ENCODE measurements at places on chromosomes 3 and 15.

DNA sequence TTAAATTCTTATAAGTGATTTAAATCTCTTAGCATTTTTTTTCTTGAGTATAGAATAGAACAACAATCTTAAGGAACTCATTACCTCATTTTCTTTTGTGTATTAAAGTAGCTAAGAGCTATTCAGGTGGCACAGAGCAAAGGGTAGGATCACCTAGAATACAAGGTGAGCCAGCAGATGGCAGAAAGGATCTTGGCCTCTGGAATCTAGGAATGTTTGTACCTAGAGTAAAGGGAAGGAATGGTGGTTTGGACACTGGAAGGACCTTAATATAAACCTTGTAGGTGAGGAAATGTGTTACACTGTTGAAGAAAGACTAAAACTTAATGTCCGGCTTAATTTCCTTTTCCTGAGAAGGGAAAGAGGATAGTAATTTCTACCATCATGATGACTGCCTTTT is 89.0 kb downstream of the GHSR start:
- DNase-seq: no peak

GRCh38 chr15:68230157-68231100 is 901 bp upstream of the CLN6 start:
- DNase-seq: no peak

GRCh38 chr3:24096695-24097290 is 151.7 kb downstream of the NR1D2 start:
- no peak for DNase-seq

GRCh38 chr15:83904107-83905040 is 250.5 kb downstream of the ADAMTSL3 start:
- no peak for DNase-seq

DNA sequence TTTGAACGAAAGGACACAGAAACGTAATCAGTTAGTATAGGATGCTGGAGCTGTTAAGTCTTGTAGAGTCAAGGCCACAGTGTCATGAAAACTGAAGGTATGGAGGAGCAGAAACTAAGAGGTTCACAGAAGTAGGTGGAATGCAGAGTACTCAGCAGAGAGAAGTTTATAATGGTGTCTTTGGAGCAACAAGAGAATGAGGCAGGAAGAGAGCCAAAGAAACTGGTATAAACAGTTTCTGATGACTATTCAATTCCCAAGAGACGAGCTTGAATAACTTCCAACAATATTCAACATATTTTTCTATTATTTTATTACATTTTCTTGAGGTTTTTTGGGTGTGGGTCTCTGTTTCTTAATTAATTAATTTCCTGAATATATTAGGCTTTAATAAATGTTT is 29.6 kb downstream of the GALK2 start:
- no peak for DNase-seq

DNA sequence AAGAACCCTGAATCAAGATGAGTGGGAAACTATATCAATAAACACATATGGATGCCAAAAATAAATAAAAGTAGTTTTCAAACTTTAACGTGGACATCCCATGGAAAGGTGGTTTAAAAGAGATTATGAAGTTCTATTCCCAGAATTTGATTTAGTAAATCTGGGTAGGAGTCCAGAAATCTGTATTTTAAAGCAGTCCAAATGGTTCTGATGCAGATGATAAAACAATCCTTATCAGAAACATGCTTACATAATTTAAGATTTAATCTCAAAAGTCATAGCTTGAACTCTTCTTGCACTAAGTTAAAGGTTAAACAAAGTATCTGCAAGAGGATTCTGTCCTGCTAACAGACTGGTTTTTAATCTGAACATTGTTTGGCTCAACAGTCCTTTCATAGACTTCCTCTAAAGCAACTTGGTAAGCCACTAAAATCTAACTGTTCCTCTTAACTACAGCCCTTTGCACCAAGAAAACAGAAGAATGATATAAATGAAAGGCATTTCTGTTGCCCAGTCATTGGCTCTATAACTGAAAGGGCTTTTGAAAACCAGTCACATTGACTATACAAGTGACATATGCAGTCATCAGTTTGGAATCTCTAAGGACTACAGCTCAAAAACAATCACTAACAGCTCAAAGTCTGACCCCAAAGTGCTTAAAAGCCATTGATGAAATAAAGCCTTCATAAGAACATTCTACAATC is 23.4 kb upstream of the MAP4 start:
- peak; percentile 89 for DNase-seq

DNA sequence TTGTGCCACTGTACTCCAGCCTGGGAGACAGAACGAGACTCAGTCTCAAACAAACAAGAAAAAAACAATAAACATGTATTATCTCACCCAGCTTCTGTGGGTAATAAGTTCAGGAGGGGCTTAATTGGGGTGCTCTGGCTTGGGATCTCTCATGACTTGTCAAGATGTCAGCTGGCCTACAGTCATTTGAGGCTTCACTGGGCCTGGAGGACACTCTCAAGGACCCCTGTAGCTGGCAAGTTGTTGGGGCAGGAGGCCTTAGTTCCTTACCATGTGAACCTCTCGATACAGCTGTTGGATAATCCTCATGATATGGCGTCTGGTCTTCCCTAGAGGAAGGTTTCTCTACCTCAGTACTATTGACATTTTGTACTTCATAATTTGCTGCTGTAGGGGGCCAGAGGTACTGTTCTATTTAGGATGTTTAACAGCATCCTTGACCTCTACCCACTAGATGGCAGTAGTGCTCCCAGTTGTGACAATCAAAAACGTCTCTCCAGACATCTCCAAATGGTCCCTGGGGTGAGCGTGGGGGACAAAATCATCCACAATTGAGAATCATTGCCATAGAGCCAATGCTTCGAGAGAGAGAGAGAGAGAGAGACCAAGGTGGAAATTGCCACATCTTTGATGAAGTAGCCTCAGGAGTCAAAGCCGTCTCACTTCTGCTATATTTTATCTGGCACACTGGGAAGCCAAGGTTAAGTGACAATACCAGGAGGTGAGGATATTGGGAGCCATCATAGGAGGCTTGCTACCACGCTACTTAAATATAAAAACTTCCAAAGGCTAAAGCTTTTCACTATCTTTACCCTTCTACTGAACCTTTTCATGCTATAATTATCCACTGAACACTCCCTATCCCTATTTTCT is 23.9 kb upstream of the SLTM start:
- DNase-seq: peak; percentile 50

DNA sequence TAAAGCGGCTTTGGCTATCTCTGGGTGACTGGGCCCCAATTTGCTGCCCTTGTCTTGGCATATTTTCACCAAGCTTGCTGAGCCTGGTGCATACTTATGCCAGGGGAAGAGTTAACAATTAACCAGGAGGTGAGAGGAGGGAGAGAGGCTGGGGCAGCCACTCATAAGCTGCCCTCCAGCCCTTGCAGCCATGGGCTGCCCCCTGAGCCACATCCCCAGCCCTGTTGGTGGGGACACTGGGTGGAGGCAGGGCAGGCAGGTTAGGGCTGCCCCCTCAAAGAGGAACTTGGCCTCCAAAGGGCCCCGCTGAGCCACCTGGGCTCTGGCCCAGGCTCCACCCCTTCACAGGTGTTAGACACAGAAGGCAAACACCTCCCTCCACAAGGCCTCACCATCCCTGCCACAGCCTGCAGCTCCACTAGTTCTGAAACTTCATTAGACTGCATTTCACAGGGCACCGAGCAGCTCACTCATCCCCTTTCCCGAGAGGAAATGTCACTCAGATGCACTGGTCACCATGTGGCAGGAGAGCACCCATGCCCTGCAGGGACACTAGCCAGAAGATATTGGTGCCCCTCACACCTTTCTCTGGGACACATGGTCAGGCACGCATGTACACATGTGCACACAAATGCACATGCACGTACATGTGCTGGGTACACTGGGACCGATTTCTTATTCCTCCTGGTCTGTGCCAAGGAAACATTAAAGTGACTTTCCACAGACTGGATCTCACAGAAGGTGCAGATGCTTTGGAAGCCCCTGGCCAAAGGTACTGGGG is 20.2 kb downstream of the AMOTL2 start:
- no peak for DNase-seq

GRCh38 chr3:12741209-12741608 is 17.9 kb downstream of the TMEM40 start:
- no peak for DNase-seq

DNA sequence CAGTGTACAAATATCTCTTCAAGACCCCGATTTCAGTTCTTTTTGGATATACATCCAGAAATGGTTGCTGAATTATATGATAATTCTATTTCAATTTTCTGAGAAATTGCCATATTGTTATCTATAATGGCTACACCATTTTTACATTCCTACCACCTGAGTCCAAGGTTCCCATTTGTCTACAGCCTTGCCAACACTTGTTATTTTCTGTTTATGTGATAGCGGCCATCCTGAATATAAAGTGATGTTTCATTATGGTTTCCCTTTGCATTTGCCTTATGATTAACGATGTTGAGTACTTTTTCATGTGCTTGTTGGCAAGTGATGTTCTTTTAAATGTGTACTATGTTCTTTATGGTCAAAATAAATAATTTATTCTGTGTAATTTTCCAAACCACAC is 8.5 kb downstream of the NR1I2 start:
- DNase-seq: no peak

DNA sequence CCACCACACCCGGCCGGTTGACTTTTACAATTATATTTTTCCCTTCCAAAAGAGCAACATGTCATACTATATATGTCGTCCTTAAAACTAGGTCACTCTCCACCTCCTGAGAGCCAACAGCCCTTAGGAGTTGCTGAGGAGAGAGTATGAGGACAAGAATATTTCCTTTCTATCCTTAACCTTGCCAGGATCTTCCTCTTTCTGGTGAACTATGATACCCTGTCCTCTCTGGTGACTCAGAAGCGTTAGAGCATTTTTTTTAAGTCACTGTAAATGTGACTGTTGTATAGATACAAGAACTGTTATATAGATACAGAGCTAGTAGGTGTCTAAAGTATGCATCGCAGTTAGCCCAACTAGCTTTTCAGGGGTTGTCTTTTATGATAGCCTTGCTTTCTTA is 33.7 kb upstream of the MTHFS start:
- no peak for DNase-seq

GRCh38 chr3:194447161-194447560 is 39.6 kb downstream of the ATP13A3 start:
- DNase-seq: no peak

- no peak for DNase-seq
These were observed 120.5 kb downstream of the AQP9 start for GRCh38 chr15:58258501-58259292.

- no peak for DNase-seq
These were observed 683 bp downstream of the PPM1M start for GRCh38 chr3:52246264-52246620.

GRCh38 chr15:39312984-39313383 is 267.9 kb upstream of the THBS1 start:
- DNase-seq: no peak

DNA sequence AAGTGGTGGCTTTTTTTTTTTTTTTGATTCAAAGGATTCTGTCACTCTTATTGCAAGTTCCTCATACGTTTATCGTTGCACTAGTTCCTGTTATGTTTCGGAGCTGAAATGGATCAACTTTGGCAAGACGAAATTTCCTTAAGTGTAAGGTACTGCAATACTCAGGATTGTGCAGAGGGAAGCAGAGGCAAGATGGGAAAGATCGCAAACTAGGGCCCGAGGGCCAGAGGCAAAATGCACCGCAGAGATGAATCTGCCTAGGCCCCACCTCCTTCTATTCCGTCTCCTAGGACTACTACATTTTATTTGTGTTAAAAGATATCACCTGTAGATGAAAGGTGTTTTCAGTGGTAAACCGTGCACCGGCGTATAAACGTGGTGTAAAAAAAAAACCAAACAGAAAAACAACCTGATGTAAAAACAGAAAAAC is 331 bp downstream of the RNU6-1 start:
- peak; percentile 80 for DNase-seq

DNA sequence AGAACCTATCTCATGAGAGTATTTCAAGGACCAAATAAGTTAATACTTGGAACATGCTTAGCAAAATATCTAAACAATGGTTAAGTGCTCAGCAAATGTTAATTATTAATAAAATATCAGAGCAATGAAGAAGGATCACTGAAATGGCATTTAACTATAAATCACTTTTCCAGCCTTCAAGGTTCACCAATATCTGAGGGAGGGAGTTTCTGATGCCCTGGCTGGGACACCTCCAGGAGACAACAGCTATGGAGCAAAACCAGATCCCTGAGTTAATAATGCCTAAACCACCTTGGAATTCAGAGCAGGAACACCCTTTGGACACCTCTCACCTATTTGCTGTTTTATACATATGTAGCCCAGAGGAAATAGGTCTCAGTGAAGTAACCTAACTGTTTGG is 6.4 kb upstream of the FAM174B start:
- no peak for DNase-seq

DNA sequence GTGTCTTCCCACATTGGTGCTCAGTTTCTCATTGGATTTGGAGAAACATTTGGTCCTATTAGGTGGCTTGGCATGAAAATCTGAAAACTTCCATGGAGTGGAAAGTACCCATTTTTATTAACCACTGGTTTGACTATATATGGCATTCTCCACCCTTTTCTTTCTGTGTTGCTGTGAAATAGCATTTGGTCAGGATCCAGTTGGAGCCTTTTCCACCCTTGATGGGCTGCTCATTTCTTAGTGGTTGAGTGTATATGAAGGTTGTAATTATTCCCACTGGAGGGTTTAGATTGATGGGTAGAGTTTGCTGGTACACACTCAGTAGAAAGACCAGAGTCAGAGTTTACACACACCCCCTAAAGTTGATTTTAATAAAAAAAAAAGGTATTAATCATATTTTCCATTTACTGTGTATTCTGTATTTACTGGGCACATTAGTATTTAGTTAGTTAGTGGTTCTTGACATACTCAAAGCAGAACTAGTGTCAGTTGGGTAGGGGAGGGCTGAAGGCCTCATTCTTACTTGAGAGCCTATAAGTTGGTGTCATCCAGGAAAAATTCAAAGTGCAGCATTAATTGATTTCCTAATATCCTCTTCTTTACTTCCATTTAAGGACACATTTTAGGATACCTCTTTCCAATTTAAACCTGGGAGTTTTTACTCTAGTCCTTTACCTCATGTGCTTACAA is 69.5 kb downstream of the FLNB start:
- no peak for DNase-seq

GRCh38 chr3:39150148-39150802 is 3.1 kb downstream of the CSRNP1 start:
- no peak for DNase-seq

GRCh38 chr15:74043425-74044266 is 38.7 kb downstream of the GOLGA6A start:
- no peak for DNase-seq

DNA sequence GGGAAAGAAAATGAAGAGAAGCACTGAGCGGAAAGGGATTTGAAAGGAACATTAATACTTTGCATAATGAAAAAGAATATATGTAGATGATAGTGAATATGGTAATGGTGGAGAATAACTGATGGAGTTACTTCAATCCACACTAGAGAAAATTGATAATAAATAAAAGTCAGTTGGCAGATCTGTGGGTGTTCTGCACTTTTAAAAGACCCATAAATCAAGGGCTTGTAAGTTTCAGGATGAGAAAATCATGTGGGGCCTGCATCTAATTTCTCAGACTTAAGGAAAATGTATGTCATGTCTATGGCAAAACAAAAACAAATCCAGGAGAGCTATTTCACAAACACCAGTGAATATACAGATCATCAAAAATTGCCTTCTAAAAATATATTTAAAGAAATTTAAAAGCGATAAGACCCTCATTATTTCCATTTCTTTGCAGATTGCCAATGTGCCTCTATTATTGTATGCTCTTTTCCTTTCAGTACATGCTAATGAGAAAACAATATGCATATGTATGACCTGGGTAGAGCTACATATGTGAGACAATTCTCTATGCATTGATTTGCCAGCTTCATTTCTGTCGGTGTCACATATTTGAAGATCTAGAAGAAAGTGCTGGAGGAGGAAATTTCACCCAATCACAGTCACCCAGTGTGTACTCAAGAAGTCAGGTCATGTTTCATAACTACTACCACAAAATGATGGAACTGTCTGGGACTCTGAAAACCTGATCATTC is 269.9 kb upstream of the PDZRN3 start:
- DNase-seq: no peak

Data from SJSA1 (cell line).